Stimulated activated CD4-positive, alpha-beta T cell treated with anti-CD3 and anti-CD28 coated beads, Interleukin-2, amount 100 ng/mL, for 48 hours (primary cell): ENCODE measurements at places on chromosomes 2 and 18.

DNA sequence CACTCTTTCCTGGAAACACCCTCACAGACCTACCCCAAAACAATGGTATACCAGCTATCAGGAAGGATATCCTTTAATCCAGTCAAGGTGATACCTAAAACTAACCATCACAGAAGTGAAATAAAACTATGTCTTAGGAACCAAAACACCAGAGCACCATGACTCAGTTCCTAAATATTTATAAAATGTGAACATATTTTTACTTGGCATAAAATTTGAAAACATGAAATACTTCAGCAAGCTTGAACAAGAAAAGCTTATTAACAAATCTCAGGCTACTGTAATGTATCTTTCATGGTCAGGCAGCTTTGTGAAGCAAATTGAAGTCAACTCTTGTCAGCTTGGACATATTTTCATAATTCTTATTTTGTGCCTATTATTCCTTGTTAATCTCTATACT lies 440.8 kb upstream of the CDH20 start:
- no peak for DNase-seq

DNA sequence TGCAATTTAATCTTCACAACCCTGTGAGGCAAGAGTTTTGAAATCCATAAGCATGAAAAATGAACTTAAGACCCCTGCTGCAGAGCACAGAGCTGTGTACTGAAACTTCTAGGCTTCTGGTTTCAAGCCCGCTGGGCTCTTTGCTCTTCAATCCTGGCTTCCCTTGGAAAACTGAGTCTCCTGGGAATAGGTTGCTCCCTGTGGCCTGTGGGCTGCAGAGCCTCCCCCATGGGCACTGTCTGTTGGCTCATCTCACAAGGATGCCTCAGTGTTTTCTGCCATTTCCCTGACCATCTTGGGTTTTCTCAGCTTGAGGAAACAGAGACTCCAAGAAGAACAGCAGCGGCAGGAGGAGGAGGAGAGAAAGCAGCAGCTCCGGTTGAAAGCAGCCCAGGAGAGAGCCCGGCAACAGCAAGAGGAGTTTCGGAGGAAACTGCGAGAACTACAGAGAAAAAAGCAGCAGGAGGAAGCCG lies 44.5 kb downstream of the SUMO1 start:
- no peak for DNase-seq

GRCh38 chr18:48354746-48355260 lies 54.4 kb downstream of the ZBTB7C start:
- no peak for DNase-seq

GRCh38 chr2:100767224-100767653 lies 52.7 kb upstream of the NPAS2 start:
- DNase-seq: no peak

GRCh38 chr2:28300485-28301341 lies 91.9 kb upstream of the FOSL2 start:
- DNase-seq: no peak

DNA sequence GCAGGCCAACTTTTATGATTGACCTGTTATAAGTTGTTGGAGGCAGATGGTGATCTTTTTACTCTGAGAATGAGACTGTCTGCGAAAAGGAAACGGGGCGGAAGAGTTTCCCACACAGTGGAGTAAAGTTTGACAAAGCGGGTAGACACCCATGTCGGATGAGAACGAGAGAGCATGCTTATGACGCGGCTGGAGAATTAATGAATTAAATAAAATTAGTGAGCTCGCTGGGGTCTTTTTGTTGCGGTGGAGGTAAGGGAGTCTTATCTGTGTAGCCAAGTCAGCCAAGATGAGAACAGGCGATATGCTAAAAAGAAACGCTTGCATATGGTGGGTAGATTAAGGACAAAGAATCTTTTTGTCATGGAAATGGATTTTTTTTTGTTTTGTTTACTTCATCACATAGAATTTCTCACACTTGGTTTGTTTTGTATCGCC lies 1.8 kb downstream of the SALL3 start:
- no peak for DNase-seq

GRCh38 chr18:58870130-58870529 lies 5.5 kb downstream of the ZNF532 start:
- DNase-seq: no peak

DNA sequence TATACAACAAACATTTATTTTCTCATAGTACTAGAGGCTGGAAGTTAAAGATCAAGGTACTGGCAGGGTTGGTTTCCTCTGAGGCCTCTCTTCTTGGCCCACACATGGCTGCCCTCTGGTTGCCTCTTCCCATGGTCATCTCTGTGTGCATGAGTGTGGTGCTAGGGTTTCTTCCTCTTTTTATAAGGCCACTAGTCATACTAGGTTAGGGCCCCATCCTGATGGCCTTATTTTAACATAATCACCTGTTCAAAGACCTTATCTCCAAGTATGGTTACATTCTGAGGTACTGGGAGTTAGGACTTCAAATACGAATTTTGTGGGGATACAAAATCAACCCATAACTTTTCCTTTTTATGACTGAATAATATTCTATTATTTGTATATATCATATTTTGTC lies 4.8 kb upstream of the RIOK3 start:
- no peak for DNase-seq

GRCh38 chr2:223041527-223042109 lies 10.4 kb upstream of the KCNE4 start:
- DNase-seq: no peak

DNA sequence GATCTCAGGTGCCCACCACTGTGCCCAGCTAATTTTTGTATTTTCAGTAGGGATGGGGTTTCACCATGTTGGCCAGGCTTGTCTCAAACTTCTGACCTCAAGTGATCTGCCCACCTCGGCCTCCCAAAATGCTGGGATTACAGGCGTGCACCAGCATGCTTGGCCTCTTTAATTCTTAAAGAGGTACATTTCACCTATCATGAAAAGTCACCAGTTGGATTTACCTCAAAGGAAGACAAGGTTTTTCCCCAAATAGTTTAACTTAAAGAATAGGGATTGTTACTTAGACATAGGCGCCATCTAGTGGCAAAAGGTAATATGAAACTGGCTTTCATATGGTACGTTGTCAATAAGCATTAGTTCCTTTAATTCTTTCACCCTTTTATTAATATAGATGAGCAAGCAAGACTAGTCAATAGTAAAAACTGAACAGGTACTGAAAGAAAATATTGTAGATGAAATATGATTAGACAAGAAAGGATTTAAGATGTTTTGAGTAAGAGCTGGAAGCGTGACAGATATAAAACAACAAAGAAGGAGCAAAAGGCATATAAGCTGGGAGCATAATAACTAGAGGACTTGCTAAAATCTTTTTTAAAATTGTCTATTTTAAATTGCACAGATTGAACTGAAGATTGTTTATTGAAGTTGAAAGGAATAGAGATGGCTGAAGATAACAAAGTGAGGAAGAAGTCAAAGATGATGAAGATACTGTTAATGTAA lies 35.0 kb upstream of the PSMD14 start:
- DNase-seq: no peak

DNA sequence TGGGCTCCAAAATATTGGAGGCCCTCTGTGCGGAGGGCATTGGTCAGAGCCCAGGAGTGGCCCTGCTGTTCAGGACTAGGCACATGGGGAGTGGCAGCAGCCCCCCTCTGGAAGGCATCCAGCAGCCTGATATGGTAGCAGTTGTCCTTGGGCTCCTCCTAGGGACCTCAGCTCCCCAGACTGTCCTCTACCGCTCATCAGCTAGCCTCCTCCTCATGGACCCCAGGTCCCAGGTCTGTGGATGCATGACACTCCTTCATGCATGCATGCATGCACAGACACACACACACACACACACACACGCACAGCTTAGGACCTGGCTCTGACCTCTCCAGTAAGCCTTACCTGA lies 15.4 kb upstream of the ATP6V1B1 start:
- no peak for DNase-seq

DNA sequence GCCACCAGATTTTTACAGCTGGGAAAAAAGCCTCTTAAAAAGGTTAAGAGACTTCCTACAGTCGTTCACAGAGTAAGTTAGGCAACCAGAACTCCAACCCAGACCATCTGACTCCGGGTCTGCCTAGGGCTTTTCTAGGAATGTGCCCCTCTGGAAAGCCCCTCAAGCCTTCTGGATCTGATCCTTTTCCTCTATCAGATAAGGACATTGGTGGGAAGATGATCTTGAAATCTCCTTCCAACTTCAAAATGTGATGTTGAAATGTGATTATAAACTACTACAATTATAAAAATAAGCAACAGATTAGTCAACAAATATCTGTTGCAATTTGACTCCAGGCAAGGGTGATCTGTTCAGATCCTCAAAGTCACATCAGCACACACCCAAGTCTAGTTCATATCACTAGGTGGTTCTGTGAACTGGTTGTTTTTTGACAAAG lies 270.4 kb downstream of the ARHGAP15 start:
- DNase-seq: no peak
